ENCODE measurements at places on chromosomes 1 and 21.

- no peak for DNase-seq
Measured at GRCh38 chr1:244444854-244445253, 6.9 kb downstream of the ADSS2 start.

DNA sequence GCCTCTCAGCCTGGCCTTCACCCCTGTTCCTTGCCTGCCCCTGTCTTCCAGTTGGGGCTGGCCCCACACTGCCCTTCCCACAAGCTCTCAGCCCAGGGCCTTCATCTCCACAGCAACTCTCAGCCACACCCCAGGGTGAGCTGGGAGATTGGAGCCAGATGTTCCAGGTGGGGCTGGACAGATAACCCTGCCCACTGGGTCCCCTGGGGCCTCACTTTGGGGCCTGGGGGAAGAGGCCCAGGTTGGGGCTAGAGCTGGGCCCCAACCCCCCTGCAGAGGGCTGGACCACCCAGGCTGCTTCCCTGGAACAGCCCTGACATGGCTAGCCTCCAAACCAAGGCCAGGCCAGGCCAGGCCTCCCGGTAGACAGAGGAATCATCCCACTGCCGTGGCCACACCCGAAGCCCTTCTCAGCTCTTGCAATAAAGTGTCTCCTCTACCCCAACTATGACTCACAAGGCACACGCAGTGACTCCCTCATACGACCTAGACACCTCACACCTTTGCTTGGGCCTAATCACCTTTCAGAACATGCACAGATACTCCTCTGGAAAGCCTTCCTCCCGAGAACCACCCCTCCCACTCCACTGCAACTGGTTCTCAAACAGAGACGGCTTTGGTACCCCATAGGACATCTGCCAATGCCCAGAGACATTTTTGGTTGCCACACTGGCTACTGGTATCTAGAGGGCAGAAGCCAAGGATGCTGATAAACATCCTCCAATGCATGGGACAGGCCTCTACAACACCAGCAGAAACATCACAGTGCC lies 22.2 kb downstream of the SLC2A1 start:
- no peak for DNase-seq

DNA sequence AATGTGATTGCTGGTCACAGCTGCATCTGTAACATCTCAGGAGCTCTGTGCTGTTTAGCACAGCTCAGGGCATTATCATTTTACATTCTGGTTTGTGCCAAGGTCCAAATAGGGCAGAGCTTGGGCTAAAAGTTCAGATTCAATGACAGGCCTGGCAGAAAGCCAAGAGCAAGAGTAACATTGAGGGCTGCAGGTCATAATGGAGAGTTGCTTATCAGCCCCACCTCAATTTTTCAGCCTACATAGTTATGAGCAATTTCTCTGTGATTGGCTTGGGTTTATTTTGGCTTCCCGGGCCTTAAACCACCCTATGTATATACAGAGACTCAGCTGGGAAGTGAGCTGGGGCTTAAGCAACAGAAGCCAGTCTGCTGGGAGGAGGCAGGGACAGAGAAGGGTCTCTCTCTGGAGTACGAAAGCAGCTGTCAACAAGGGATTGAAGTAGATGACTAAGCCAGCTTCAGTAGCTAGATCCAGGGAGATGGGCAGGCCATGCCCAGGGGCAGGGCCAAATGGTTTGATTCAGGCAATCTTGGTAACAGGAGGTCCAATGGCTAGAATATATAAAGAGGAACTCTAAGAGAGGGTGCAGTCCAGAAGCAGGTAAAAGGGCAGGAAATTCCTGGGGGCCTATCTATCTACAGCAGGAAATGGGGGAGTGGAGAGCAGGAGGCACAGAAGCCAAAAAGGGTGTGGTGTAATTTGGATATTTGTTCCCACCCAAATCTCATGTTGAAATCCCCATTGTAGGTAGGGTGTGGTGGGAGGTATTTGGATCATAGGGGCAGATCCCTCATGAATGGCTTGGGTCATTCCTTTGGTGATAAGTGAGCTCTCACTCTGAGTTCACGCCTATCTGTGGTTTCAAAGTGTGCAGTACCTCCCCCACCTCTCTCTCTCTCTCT lies 49.0 kb downstream of the BRINP2 start:
- DNase-seq, result no peak

GRCh38 chr1:220521778-220522177 lies 6.2 kb upstream of the MARK1 start:
- DNase-seq, result no peak

GRCh38 chr1:161549652-161550051 lies at the start of gene FCGR3A:
Gene FCGR3A (minus strand): TSS chr1:161549818. CDS start chr1:161549736, 82 bp downstream.
- DNase-seq, result no peak

DNA sequence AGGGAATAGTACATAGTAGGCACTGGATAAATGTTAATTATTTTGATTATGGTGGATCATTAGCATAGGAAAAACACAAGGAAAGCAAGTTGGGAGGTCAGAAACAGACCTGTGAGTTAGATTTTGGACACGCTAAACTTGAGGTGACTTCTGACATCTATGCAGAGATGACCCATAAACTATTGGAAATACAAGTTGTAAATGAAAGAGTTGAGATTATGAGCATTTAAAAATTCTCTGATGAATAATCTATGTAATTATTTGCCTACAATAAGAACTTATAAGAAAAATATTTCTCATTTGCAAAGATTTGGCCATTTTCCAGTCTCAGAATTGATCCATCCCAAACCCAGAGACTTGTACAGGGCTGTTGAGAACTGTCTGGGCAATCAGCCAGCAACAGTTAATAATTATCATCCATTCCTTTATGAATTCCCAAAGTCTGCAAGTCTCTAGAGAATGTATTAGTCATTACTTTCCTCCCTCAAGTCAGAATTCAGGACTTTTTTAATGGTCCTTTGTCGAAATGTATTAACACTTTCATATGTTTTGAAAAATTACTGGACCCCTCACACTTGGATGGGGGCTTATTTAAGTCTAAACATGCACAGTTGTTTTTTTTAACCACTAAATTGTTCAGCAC lies 19.4 kb upstream of the SLAMF6 start:
- DNase-seq, result no peak

- no peak for DNase-seq
Measured at GRCh38 chr1:213531369-213532310, 456.1 kb upstream of the PROX1 start.

DNA sequence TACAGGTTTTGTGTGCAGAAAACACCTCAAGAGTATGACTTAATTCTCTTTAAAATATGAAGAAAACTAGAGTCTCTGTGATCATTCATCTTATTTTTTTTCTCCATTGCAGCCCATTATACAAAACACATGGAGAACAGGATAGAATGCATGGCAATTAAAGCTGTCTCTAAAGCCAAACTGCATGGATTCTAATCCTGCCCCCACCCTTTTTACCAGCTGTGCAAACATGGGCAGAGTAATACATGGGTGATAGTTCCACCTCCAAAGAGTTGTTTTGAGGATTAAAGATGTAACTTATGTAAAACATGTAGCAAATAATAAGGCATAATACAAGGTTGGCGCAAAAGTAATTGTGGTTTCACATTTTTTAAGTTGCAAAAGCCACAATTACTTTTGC lies 114.4 kb downstream of the CLEC20A start:
- no peak for DNase-seq

GRCh38 chr1:151036356-151036755 lies at the start of gene BNIPL:
Gene BNIPL (plus strand): TSS chr1:151036586. CDS start chr1:151036726, 140 bp downstream.
- DNase-seq, result no peak

DNA sequence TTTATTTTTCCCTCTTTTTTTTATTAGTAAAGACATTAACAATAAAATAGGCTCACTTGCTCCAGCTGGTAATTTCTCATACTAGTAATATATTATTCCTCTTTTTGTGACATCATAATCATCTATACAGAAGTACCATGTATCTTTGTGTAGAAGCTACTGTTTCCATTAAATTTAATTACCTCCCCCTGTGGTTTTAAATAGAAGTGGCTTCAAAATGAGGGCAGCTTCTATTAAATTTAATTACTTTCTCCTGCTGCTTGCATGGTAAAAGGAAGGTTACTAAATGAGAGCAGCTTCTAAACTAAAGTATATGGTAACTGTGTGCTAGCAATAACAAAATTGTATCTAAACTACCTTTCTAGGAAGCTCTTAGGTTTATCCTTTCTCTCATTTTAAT lies 94.0 kb downstream of the DPYD start:
- no peak for DNase-seq

DNA sequence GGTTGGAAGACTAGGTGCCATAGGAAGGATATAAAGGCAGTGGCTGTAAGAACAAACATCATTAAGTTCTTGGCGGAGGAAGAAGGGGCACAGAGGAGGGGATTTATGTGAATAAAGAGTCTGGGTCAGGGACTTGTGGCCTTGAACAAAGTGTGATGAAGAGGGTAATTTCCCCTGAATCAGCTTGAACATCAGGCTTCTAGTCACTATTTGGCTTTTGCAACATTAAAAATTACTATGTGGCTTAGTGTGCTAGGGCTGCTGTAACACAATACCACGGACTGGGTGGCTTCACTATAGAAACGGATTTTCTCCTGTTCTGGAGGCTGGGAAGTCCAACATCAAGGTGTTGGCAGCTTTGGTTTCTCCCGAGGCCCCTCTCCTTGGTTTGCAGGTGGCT lies 70.5 kb upstream of the CNIH3 start:
- no peak for DNase-seq

DNA sequence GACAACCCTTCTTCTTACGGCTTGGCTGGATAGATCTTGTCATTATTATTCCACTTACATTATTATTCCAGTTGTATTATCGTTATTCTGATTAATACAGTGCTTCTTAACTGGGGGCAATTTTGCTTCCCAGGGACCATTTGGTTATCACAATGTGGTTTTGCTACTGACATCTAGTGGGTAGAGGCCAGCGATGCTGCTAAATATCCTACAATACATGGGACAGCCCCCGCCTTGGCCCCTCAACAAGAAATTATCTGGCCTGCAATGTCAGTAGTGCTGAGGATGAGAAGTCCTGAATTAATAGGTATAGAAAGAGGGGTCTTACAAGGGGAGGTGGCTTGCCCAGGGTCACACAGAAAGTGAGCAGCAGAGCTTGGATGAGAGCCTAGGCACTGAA lies 105.6 kb downstream of the PTPRU start:
- no peak for DNase-seq

GRCh38 chr1:19754482-19754881 lies 45.2 kb downstream of the TMCO4 start:
- no peak for DNase-seq

DNA sequence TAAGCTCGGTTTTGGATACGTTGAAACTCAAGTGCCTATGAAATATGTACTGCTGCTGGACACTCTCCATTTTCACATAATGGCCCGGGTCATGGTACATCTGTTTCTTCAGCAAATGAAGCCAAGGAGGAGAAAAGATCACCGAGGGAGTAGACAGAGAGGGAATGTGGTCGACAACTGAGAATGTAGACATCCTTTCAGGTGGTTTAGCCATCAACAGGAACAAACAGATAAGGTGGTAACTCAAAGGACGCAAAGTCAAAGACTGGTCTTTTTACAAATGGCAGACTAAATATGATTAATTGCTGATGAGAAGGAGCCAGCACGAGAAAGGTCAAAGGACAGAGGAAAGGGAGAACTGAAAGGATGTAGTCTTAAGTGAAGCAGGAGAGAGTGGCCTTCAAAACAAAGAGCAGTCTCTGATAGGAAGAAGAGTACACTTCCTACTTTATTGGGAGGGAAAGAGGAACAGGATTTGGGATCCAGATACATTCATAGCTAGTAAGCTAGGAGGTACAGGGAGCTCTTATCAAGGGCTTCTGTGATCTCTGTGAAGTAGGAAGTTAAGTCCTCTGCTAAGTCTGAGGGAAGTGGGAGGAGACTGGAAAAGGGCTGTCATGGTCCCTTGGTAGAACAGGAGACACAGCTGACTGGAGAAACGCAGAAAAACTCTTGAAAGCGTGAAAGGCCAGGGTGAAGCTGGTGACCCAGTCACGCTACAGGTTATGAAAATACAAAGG lies 28.3 kb downstream of the NUP133 start:
- no peak for DNase-seq

GRCh38 chr1:177872308-177872900 lies 97.5 kb downstream of the SEC16B start:
- no peak for DNase-seq

DNA sequence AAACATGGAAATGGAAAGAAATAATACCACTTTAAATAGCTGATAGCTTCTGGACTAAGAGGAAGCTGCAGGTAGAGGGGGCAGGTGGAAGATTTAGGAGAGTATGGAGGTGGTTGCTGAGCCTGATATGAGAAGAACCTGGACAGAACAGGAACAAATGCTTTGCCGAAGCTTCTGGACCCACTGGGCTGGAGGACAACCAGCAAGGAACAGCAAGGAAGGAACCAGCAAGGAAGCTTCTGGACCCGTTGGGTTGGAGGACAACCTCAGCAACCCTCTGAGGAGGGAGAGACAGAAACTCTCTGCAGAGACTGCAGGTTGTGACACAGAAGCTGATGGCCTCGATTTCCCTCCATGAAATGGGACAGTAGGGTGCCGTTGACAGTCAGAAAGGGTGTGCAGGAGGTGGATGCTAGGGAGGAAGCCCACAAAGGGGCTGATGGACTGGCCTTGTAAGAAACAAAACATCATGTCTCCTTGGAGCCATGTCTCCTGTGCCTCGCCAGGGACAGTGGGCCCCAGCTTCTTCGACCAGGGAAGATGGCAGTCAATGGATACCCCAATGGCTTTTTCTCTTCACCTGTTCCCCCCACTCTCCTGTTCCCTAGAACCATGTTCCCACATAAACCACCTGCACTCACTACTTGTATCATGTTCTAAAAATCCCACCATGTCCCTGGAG lies 8.3 kb upstream of the WNT3A start:
- DNase-seq, result no peak

DNA sequence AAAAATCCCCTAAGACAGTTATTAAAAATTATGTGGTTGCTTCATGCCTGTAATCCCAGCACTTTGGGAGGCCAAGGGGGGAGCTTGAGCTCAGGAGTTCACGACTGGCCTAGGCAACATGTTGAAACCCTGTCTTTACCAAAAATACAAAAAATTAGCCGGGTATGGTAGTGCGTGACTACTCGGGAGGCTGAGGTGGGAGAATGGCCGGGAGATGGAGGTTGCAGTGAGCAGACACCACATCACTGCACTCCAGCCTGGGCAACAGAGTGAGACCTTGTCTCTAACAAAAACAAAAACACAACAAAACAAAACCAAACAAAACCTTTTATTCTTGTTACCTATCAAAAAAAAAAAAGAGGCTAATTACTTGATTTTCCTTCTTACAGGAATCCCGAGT lies 2.1 kb downstream of the ELK4 start:
- DNase-seq, result no peak

- DNase-seq, result no peak
Measured at GRCh38 chr1:59967141-59967697, 40.6 kb upstream of the CYP2J2 start.

DNA sequence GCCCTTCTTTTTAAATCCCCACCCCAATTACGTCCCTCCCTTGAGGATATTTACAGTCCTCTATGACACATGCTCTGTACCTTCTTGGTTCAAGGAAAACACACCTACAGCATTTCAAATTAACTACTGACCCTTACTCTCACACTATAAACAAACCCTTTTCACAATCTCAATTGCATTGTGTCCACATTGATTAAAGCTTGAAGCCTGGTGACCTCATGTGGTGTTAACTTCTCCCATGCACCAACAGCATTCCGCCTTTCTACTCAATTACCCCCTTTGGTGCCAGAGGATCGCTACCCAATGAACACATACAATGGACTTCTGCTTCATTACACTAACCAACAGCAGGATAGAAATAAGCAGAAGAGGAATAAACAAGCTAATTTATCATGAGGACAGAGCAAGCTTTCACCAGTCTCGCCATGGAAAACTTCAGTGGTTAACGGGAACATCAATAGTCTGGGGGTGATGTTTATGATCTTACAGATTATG lies 15.2 kb downstream of the WLS start:
- DNase-seq, result no peak

All from activated CD4-positive, alpha-beta T cell treated with anti-CD3 and anti-CD28 coated beads, Interleukin-2, amount 50 U/mL, for 4 hours (primary cell).